ENCODE measurements at places on chromosomes 5 and 9.

DNA sequence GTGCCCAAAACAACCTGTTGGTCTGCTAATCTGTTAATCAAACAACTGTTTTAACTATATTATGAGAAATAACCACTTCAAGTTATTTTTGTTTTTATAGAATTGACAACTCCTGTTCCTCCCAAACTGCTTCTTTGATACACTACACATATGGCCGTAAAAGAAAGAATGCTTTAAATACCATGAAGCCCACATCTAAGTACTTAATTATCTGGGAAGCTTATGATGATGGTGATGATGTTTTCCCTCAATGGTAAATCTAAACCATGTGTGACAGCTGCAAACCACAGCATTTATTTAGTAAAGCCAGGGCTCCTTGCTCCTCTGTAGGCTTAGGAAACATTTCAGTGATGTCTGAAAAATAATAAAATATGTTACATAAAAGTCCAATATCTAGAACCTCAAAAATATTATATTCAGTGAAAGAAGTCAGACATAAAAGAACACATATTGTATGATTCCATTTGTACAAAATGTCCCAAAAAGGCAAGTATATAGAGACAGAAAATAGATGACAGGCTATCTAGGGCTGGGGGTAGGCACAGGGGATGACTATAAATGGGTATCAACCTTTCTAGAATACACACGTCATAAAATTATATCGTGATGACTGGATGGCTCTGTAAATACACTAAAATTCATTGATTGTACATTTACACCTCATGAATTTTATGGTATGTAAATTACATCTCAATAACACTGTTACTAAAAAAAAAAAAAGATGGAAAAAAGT lies 154.1 kb downstream of the EFNA5 start:
- no peak for DNase-seq

DNA sequence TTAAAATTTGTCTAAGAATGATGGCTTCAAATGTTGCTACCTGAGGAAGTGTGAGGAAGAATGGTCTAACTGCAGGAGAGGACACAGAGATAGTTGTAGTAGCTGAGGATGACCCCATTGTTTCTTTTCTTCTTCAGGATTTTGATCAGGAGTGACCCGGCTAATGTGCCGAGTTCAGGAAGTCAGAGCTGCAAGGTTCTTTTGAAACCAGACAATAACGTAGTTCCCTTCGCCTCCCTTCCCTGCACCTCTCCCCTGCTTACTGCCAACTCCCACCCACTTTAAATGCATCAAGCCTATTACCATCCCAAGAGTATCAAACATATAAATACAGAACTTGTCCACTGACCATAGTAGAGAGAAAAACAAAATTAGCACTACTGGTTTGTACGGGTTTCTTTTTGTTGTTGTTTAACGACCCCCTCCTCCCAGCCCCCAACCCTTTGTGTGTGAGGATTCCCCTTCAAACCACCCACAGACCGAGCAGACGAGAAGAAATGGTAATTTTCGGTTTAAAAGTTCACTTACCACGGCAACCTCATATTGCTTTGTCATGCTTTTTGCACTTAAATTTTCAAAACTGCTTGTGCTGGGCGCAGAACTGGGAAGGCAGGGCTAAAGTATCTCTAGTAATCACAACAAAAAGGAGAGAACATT lies 23.5 kb upstream of the ELAVL2 start:
- no peak for DNase-seq

DNA sequence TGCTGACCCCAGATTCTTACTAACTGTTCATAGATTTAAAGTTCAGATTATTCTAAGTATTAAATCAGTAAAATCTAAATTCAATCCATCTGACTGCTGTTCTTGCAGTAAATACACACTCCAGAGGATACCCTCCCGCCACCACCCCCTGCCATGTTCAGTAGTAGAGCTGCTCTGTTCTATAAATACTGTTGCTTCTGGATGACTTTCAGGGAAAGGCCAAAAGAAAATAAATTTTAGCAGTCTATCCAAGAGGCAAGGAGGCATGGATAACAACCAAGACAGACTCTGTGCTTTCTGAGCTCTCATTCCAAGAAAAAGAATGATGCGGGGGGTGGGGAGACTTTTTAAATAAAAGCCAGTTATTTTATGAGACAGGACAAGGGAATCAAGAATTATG lies 115.1 kb downstream of the ADAMTS6 start:
- no peak for DNase-seq

- DNase-seq: peak; percentile 84
Observed at GRCh38 chr5:116583085-116583861, 8.7 kb upstream of the SEMA6A start.

GRCh38 chr9:100099722-100100042 lies 639 bp downstream of the INVS start:
- DNase-seq: no peak

- peak; percentile 71 for DNase-seq
Observed at GRCh38 chr5:136191304-136192014, 1.5 kb downstream of the SMIM32 start.

DNA sequence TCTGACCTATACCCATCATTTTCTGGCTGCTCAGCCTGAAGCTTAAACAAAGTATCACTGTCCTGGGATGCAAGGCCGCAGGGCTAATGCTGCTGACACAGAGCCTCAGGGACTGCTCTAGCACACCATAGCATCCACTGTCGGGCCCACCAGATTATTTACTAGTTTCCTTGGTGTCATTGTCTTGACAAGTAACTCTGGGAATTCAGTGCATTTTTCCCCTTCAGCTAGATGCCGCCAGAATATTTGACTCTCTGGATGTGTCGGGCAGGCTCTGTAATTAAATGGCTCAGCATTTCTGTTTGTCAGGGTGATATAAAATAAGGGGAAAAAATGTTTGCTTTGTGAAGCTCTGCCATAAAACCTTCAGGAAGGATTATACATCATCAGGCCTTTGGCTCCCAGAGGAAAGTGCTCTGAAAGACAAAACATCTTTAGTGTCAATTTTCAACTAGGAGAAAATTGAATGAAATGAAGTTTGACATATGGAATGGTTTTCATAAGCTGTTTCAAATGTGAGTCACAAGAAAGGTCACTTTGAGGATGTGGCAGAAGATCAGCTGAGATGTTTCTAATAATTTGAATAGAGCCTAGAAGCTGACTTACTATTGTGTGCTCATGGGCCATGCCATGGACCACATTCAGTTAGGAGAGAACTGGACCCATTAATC lies 350.1 kb downstream of the TMEM232 start:
- DNase-seq: no peak

- DNase-seq: no peak
Observed at GRCh38 chr5:5719292-5719691, 296.8 kb downstream of the ICE1 start.

GRCh38 chr5:163134061-163134460 lies 303.3 kb upstream of the CCNG1 start:
- DNase-seq: no peak

DNA sequence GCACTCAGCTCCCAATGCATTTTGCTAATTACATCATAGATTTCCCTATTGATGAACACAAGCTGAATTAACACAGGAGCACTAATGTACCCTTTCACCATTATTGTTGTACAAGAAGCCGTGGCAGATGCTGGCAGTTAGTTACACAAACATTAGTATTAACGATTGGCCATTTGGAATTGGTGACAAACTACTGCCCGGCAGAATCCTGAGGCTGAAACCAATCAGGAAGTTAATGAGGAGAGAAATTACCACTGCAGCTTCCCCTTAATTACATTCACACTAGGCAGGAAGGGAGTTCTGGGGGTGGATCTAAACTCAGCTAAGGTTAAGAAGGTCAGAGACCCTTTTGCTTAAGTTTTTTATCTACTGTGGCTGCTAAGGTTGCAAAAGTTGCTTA lies 9.6 kb upstream of the DMRT3 start:
- DNase-seq: no peak

All from epithelial cell of esophagus (primary cell).